MCF 10A (cell line): ENCODE measurements at places on chromosomes 11 and 22. TPM values are rescaled to one million over a fixed set of nuclear protein-coding genes. Genes with fewer than 3 reads are reported as not detected.
A peak's percentile ranks its signal among the peaks of the same experiment; 100 is the strongest.

Gene HBG1
- not detected in 2 replicates for total RNA-seq

DNA sequence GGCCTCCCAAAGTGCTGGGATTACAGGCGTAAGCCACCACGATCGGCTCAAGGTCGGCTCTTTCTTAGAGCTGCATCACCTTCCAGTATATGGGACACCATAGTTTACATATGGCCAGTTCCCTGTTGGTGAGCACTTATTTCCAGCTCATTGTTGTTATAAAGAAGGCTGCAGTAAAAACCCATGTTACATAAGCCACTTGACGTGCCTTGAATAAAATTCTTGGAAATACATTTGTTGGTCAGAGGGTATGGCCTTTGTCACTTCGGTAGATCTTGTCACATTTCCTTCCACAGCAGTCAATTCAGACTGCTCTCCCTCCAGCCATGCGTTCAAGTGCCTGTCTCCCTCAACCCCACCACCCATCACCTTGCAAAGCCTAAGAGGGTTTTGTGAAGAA is 92.9 kb downstream of the PRR5L start:
- peaks cover 6% of the 10 kb centered on the region for H3K4me1 ChIP-seq
- peaks cover 12% of the 10 kb centered on the region for H3K36me3 ChIP-seq
- H3K4me3 ChIP-seq: no peak overlapping the region
- no peaks in the 10 kb centered on the region for H3K27me3 ChIP-seq

DNA sequence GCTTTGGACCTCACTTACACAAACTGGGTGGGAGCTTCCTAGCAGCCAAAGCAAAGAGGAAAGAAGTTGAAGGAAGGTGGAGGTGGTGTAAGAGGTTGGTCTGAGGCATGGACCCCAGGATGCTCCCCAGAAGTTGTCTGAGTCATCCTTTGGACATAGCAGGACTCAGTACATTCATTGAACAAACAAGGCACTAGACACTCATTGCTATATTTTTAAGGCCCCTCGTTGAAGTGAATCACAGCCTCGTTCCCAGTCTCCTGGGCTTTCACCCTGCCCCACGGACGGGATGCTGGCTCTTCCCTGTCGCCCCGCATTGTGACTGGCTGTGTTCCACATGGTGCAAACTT is 95.9 kb upstream of the FGF3 start:
- H3K36me3 ChIP-seq: peaks cover 7% of the 10 kb centered on the region
- peaks cover 18% of the 10 kb centered on the region for H3K27me3 ChIP-seq
- H3K27ac ChIP-seq: peak overlapping the region; percentile 30
- H3K4me1 ChIP-seq: peaks cover 15% of the 10 kb centered on the region
- peak; percentile 38 for DNase-seq
- peak overlapping the region; percentile 44 for H3K4me3 ChIP-seq

DNA sequence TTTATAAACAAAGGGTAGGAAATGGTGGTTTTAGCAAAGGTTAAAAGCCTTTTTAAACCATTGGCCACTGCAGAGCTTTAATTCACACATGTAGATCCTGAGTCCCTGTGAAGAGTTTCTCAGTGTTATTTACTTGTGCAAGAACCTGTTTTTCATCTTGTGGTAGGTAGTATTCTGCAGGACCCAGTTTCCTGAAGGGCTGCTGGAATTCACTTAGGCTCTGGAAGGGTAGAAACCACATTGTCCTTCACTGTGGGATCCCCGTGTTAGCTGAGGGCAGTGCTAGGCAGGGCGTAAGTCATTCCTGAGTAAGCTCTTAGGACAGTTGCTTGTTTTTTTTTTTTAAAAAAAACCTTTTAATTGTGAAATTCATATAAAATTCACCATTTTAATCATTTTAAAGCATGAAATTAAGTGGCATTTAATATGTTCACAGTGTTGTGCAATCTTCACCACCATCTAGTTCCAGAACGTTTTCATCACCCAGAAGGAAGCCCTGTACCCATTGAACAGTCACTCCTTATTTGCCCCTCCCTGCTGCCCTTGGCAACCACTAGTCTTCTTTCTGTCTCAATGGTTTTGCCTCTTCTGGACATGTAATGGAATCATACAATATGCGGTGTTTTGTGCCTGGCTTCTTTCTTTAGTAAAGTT is 77.7 kb downstream of the C22orf31 start:
- H3K27me3 ChIP-seq: no peaks in the 10 kb centered on the region
- no peak overlapping the region for H3K4me3 ChIP-seq
- peak; percentile 57 for DNase-seq
